Fibroblast of skin of scalp (primary cell): ENCODE measurements at places on chromosomes 1 and 21.

DNA sequence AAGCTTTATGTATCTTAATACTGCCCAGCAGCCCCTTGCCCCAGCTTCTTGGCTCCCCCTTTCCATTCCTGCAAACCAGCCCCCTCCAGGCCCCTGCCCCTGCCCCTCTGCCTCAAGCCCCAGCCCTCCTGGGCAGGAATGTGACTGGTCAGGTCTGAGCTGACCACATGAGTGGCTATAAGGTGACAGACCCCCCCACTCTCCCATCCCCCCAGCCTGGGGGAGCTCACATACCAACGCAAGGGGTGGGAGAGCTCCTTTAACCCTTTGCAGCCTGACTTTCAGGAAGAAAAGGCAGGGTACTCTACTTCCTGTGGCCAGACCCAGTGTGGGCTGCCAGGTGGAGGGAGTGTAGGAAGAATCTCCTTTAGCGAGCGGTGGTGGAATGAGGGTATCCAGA lies 33.2 kb downstream of the AHDC1 start:
- DNase-seq: no peak

GRCh38 chr1:239682046-239682445 lies 295.7 kb downstream of the CHRM3 start:
- no peak for DNase-seq

DNA sequence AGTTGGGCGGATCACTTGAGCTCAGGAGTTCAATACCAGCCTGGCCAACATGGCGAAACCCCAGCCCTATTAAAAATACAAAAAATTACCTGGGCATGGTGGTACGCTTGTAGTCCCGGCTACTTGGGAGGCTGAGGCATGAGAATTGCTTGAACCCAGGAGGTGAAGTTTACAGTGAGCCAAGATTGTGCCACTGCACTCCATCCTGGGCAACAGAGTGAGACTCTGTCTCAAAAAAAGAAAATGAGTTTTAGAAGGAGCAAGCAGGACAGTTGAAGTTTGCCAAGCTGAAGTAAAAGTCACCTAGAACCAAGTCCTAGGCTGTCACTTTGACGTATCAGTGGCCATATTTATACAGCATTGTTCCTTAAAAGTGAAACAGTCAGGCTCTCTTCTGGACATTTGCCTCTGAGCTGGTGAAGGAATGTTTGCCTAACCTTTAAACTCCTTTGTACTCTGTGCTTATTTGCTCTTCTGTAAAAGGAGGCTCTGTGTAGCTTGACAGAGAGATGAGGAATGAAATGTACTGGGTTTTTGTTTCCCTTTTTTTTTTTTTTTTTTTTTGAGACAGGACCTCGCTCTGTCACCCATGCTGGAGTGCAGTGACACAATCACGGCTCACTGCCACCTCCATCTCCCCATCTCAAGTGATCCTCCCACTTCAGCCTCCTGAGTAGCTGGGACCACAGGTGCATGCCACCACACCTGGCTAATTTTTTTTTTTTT lies 2.8 kb downstream of the RAB4A start:
- no peak for DNase-seq

DNA sequence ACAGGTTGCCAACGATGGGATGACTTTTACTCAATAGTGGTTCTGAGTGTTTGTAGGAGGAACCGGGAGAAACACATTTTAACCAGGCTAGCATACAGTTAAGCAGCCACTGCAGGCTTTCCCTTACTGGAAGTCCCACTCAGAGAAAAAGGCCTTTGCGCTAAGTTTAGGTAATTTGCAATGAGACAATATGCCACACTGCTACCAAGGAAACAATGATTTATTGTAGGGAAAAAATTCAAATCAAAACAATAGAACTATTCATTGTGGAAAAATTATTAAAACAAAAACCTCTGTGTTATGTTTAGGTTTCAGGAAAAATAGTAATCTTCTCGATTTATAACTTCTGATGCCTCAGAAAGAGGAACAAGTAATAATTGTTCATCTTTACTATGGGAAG lies 51.4 kb upstream of the CR2 start:
- no peak for DNase-seq

GRCh38 chr1:244674446-244674845 lies 21.5 kb downstream of the DESI2 start:
- DNase-seq: peak; percentile 28

DNA sequence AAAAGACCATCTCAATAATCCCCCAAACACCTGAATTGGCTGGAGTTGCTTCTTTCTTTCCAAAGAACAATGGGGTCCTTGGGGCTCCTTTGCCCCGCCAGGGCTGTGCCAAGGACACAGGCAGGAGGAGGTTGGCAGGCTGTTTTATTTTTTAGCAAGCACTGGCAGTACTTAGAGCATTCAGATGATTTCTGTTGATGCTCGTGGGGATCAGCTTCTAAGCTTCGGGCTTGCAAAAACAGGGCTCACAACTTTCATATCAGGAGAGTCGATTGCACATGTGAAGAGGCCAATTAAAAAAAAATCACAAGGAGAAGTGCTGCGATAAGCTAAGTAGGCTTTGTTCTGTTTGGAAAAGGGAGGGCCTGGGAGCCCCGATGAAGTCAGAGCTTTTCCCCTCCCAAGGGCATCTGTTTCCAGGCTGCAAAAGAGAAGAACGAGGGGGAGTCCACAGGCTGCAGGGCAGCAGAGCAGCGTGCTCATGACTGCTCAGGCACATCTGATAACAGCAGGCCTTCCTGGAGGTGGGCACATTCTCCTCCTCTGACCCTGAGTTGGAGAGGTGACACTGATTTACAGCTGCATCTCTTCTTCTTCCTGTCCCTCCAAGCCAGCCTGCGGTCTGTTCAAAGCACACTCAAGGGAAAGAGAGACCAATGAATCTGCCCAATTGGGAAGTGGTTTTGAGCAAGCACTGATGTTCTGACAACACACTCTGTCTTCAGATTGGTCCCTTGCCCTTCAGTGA lies 27.3 kb upstream of the BCAR3 start:
- DNase-seq: no peak

DNA sequence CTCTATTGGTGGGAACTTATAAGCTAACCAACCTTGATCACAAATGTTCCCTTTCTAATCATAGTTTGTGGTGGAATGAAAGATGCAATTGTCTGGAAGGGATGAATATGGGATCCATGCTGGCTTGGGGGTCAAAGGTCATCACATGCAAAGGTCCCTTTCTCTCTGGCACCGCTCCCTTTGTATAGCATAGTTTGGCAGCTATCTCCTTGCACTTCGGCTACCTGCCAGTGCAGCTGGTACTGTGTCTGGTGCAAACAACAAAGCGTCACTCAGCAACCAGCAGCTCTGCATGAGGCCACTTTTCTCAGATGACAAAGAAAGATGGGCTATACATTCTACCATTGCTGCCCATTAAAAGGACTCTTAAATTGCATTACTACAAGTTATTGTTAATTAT lies 188.2 kb upstream of the NFIA start:
- no peak for DNase-seq

GRCh38 chr1:162910161-162910560 lies 49.2 kb upstream of the CCDC190 start:
- DNase-seq: no peak

- no peak for DNase-seq
These were observed 11.5 kb downstream of the RIPK4 start for GRCh38 chr21:41755258-41755933.

- no peak for DNase-seq
These were observed 113.2 kb downstream of the AK5 start for GRCh38 chr1:77395051-77395450.

- peak; percentile 91 for DNase-seq
These were observed 255.9 kb downstream of the NFIA start for GRCh38 chr1:61337981-61338848.

GRCh38 chr21:44440241-44441040 lies 14.9 kb upstream of the LRRC3 start:
- DNase-seq: no peak

DNA sequence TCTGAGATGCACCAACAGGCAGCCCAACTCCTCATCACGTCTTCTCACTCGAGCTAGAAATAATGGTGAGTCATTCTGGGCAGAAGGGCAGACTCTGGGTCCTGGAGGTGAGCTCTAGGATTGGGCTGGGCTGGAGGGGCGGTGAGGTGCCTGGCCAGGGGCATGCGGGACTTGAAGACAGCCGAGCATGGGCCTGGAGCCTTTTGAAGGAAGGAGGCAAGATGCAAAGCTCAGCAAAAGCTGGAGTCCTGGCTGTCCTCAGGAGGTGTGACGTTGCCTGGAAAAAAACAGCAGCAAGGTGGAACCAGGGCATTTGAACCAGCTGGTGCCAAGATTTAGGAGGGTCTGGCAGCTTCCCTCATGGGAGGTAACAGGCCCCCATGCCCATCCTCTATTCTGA lies 712 bp downstream of the KCNA2 start:
- DNase-seq: no peak

DNA sequence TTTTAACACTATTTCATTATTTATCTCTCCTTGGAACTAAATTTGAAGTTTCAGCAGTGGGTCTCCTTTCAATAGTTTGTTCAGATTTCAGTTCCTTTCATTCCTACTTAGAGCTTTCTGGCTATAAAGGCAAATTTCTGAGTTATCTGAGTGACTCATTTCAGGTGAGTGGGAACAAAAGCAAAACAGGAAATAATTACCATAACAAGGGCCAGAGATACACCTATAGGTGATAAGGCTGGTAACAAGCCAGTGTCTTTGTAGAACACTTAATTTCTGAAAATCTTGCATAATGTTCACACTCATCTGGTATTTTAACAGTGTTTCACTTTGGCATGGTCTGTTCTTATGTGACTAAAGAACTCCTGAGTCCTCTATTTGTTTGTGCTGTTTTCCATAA lies 64.5 kb upstream of the PRRC2C start:
- DNase-seq: no peak
